ENCODE measurements at places on chromosomes 7 and 10.
A peak's percentile ranks its signal among the peaks of the same experiment; 100 is the strongest.

GRCh38 chr7:2585446-2585845, 26.7 kb downstream of the IQCE start:
- no peak for DNase-seq

GRCh38 chr7:126394406-126394805, 858.3 kb downstream of the GRM8 start:
- no peak for DNase-seq

DNA sequence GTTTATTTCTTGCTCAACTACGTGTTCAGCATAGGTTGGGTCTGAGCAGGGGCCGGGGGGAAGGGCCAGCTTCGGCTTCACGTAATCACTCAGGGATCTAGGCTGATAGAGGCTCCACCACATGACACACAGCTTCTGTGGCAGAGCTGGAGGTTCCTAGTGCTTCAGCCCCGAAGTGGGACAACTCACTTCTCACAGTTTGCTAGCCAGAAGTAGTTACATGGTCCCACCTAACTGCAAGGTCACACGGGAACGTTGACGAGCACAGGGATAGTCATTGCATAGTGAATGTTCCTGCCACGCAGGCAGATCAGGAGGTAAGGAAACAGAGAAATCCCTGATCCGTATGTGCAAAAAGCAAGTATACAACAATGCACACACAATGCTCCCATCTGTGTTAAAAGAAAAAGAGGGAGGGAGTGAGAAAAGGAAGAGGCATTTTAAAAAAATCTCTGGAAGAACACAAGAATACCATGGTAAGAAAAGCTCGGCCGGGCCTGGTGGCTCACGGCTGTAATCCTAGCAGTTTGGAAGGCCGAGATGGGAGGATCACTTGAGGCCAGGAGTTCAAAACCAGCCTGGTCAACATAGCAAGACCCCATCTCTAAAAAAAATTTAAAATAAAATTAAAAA, 16.9 kb downstream of the SMURF1 start:
- peak; percentile 76 for DNase-seq

- no peak for DNase-seq
Observed at GRCh38 chr7:35524112-35524804, 170.7 kb downstream of the HERPUD2 start.

- no peak for DNase-seq
Observed at GRCh38 chr10:36688717-36689116, 436.7 kb upstream of the ANKRD30A start.
